ENCODE measurements at places on chromosomes 3 and 15. TPM values are rescaled to one million over a fixed set of nuclear protein-coding genes. Genes with fewer than 3 reads are reported as not detected.

GRCh38 chr15:74414081-74414580 is 19.6 kb downstream of the SEMA7A start:
- no peak for DNase-seq

DNA sequence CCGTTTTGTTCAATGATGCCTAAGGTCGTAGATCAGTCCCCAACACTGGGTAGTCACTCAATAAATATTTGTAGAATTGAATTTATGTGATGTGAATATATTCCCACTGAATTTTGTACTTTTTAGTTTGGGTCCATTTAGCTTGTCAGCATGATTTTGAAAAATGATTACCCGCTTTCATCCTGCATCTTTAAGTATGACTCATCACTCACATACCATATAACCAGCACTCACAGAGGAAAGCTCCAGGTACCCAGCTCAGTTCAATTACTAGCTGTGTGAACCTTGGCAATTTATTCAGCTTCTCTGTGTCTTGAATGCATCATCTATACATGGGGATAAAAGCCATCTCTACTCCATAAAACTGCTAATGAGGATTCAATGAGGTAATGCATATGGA is 2.2 kb upstream of the MLF1 start:
- no peak for DNase-seq

GRCh38 chr15:52306270-52306669 is 10.7 kb upstream of the MYO5C start:
- no peak for DNase-seq

DIPK2A gene
- total RNA-seq: 19.8 TPM

WNT5A gene
- not detected for total RNA-seq

Measured in activated naive CD4-positive, alpha-beta T cell treated with anti-CD3 and anti-CD28 coated beads, Interleukin-2, amount 50 U/mL, for 72 hours (primary cell).